ENCODE measurements at places on chromosomes 1 and 21. TPM values are rescaled to one million over a fixed set of nuclear protein-coding genes. Genes with fewer than 3 reads are reported as not detected.

RHEX gene
- not detected for total RNA-seq

LCE1E gene
- total RNA-seq: not detected

DIRAS3 gene
- total RNA-seq: 1.9 TPM

CCDC24 gene
- 23.3 TPM for total RNA-seq

SPATA46 gene
- total RNA-seq: not detected

AXDND1 gene
- 2.3 TPM for total RNA-seq

DNALI1 gene
- 0.64 TPM for total RNA-seq

OR2L8 gene
- not detected for total RNA-seq

BARHL2 gene
- not detected for total RNA-seq

AVPR1B gene
- total RNA-seq: not detected

ARHGAP30 gene
- total RNA-seq: 0.39 TPM

CELA2A gene
- 1.6 TPM for total RNA-seq

ZNF496 gene
- 37.4 TPM for total RNA-seq

ADGRL4 gene
- total RNA-seq: 0.10 TPM

PCP4 gene
- not detected for total RNA-seq

SPRR2G gene
- total RNA-seq: not detected

KIF26B gene
- total RNA-seq: 0.49 TPM

LCE1C gene
- total RNA-seq: not detected

KLHL12 gene
- 33.8 TPM for total RNA-seq

OVAAL gene
- not detected for total RNA-seq

STYXL2 gene
- not detected for total RNA-seq

OSCP1 gene
- total RNA-seq: 4.1 TPM

DEPDC1 gene
- total RNA-seq: 61.9 TPM

UBE2G2 gene
- 86.5 TPM for total RNA-seq

OR10Z1 gene
- not detected for total RNA-seq

OR10J1 gene
- total RNA-seq: not detected

SPRR2A gene
- not detected for total RNA-seq

ELAPOR1 gene
- 0.57 TPM for total RNA-seq

TPTE gene
- total RNA-seq: not detected

F11R gene
- 86.7 TPM for total RNA-seq

ARMH1 gene
- total RNA-seq: 3.2 TPM

MIB2 gene
- total RNA-seq: 194 TPM

CIART gene
- total RNA-seq: 0.22 TPM

IGSF5 gene
- total RNA-seq: not detected

TTLL7 gene
- total RNA-seq: 21.2 TPM

NMNAT1 gene
- 8.6 TPM for total RNA-seq

STUM gene
- not detected for total RNA-seq

CD1B gene
- total RNA-seq: not detected

DENND2D gene
- total RNA-seq: 31.9 TPM
